ENCODE measurements at places on chromosomes 2 and 18. TPM values are rescaled to one million over a fixed set of nuclear protein-coding genes. Genes with fewer than 3 reads are reported as not detected.

DNA sequence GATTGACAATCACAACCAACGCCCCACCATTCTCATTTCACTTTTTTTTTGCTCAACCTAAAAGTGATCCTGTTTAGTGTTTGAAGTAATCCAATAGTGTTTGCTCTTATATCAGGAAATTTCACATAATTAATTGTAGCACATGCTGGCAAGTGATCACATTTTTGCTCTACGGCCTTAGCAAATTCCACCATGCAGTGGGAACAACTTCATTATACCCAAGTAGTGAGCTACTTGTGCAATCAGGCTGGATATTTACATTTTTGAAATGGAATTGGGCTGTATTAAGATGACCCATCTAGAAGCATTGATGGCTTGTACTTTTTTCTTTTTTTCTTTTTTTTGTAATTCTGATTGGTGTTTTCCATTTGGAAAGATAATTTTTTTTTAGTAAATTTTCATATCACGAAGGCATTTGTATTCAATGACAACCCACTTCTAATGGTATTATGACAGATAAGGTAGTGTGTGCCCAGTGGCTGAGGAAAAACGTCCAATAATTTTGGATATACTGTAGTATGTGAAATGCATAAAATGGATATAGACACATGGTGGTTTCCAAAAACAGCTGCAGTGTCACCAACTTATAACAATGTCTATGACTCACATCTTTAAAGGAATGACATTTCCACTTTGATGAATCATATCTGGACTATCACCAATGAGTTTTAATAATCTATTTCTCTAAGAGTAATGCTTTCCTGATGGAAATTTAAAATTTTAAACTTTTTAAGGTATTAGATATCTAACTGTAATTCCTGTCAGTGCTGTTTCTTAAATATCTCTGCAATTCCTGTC lies 130.6 kb downstream of the COL6A3 start:
- no peaks in the 10 kb centered on the region for H3K27me3 ChIP-seq
- H3K4me3 ChIP-seq = no peak overlapping the region
- H3K27ac ChIP-seq = peak overlapping the region; percentile 14
- no peaks in the 10 kb centered on the region for H3K36me3 ChIP-seq
- H3K4me1 ChIP-seq = peaks cover 12% of the 10 kb centered on the region

GRCh38 chr2:209526561-209526960 lies 102.7 kb downstream of the MAP2 start:
- H3K36me3 ChIP-seq = no peaks in the 10 kb centered on the region
- no peak for ATAC-seq
- H3K27ac ChIP-seq = peak overlapping the region; percentile 47
- no peaks in the 10 kb centered on the region for H3K4me1 ChIP-seq
- no peaks in the 10 kb centered on the region for H3K27me3 ChIP-seq

DNA sequence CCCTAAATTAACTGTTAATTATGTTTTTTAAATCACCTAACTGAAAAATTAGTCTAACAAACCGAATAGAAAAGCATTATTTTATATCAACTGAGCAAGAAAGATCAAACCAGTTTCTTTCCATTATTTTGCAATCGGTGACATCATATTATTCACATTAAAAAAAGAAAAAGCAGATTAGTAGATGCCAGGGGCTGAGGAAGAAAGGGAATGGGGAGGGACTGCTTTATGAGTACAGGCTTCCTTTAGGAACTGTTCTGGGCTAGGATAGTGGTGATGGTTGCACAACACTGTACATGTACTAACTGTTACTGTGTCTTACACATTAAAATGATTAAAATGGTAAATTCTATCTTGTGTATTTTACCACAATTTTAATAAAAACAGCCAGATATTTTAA lies 59.3 kb downstream of the COBLL1 start:
- H3K4me3 ChIP-seq = no peak overlapping the region
- peak overlapping the region; percentile 59 for H3K27ac ChIP-seq

DNA sequence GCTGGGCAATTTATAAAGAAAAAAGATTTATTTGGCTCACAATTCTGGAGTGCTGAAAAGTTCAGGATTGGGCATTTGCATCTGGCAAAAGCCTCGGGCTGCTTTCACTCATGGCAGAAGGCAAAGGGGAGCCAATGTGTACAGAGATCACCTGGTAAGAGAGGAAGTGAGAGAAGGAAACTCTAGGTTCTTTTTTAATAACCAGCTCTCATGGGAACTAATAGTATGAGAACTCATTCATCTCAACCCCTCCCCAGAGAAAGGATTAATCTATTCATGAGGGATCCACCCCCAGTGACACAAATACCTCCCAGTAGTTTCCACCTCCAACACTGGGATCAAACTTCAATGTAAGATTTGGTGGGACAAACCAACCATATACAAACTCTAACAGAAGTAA lies 129.0 kb downstream of the EVA1A start:
- no peak overlapping the region for H3K4me3 ChIP-seq
- ATAC-seq = no peak
- H3K27ac ChIP-seq = no peak overlapping the region
- H3K4me1 ChIP-seq = no peaks in the 10 kb centered on the region
- H3K27me3 ChIP-seq = no peaks in the 10 kb centered on the region

DNA sequence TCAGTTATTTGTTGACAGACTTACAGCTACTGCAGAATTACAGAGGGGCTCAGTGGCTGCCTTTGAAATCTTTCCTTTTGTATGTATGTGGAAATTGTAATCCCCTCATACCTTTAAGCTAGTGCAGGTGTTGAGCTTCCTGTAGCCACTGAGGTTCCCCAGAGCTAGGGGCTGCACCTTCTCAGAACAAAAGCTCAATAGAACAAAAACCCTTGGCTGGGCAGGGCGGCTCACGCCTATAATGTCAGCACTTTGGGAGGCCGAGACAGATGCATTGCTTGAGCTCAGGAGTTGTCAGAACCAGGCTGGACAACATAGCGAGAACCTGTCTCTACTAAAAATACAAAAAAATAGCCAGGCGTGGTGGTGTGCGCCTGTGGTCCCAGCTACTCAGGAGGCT lies 41.3 kb upstream of the CHMP1B start:
- H3K36me3 ChIP-seq = no peaks in the 10 kb centered on the region
- H3K27ac ChIP-seq = no peak overlapping the region
- H3K4me1 ChIP-seq = no peaks in the 10 kb centered on the region
- H3K27me3 ChIP-seq = no peaks in the 10 kb centered on the region
- no peak for ATAC-seq

- ATAC-seq = no peak
- no peaks in the 10 kb centered on the region for H3K4me1 ChIP-seq
- no peaks in the 10 kb centered on the region for H3K27me3 ChIP-seq
- no peaks in the 10 kb centered on the region for H3K36me3 ChIP-seq
- no peak overlapping the region for H3K27ac ChIP-seq
These were observed 147.2 kb downstream of the PKP4 start for GRCh38 chr2:158603986-158604385.

DNA sequence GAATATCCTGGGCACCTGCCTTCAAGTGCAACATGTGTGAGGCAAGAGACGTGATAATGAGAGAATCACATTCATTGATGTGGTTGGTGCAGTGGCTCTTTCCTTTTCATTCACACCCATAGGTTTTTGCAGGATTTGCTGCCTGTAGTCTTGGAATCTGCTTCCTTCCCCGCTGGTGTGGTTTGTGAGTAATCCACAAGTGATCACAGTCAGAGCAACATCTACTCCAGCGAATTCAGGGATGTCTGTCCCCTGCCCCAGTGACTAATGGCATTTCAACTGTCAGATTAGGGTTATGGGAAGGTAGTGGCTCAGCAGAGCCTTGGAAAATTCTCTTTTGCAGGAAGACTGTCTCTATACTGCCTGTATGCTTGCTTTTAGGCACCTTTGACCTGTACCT lies 225.5 kb upstream of the RBMS1 start:
- ATAC-seq = no peak
- H3K27me3 ChIP-seq = no peaks in the 10 kb centered on the region
- no peak overlapping the region for H3K27ac ChIP-seq
- H3K4me3 ChIP-seq = no peak overlapping the region

Gene ADD2
- total RNA-seq = 7.8 TPM

Measured in gastroesophageal sphincter (tissue), 4 donors.